ENCODE measurements at places on chromosomes 1 and 21. TPM values are rescaled to one million over a fixed set of nuclear protein-coding genes. Genes with fewer than 3 reads are reported as not detected.

- DNase-seq: peak; percentile 81
Observed at GRCh38 chr1:175129182-175129581, 61.5 kb downstream of the TNN start.

- no peak for DNase-seq
Observed at GRCh38 chr1:114128293-114128692, 25.4 kb downstream of the SYT6 start.

DNA sequence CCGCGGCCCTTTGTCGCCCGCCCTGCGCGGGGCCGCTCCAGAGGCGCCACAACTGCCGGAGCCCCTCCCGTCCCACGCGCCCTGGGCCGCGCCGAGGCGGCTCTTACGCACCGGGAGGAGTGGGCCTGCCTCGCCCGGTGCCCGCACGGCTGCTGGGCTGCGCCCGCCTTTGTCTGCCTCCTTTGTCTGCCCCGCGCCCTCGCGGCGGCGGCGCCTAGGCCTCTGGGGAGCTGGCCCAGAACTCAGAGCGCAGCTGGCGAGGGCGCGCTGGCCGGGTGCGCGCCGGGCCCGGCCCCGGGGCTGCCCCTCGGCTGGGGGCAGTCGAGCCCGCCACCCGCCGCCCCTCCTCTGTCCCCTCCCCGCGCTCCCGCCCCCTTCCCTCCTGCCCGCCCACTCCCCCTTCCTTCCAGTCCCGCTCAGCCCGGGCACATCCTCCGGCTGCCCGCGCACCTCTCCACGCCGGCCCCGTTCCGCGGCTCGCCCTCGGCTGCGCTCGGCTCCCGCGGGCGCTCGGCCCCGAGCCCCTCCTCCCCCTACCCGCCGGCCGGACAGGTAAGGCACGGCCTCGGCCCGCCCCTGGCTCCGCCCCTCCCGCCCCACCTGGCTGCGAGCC lies at the start of gene DRAXIN:
Gene DRAXIN, plus strand, starts transcription at position 409 of the 613 bp plus-strand sequence. CDS start 14,549 bp downstream, outside the sequence.
- peak; percentile 24 for DNase-seq

DNA sequence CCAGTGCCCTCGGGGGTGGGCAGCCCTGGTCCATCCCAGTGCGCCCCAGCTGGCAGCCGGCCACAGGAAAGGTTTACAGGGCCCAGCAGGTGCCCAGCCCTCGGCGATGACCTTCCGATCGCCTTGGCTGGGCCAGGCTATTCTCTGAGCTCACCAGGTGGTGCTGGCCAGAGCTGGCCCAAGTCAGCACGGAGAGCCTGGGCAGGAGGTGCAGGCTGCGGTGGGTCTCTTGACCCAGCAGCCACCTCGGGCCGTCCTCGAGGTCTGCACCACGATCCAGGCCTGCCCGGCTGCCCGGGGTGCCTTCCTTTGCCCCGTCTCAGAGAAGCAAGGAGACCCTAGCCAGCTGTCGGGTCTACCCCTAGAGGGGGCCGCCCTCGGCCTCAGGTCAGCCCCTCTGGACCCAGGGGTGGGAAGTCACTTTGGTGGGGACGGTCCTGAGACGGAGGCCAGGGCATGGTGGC lies 370 bp downstream of the PERM1 start:
- DNase-seq: no peak

DNA sequence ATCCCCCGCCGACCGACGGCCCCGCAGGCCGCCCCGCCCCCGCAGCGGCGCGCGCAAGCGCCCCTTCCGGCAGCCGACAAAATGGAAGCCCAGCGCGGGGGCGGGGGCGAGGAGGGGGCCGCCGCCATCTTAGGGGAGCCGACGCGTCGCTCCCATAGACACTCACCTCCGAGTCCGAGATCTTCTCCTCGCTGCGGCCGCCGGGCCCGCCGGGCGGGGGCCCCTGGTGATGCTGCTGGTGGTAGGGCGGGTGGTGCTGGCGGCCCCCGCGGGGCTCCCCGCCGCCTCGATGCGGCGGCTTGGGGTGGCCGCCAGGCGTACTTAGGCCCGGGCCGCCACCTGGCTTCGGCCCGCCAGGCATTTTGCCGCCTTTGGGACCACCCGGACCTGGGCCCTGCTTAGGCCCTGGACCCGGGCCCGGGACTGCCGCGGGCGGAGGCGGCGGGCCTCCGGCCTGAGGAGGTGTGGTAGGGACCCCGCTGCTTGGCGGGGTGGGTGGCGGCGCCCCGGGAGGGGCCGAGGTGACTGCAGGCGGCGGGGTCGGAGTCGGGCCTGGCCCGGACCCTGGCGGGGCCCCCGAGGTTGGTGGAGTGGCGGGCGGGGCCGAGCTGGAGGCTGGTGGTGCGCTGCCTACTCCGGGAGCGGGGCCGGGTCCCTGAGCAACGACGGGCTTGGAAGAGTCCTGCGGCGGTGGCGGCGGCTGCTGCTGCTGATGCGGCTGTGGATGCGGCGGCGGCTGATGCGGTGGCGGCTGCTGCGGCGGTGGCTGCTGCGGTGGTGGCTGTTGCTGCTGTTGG lies 691 bp downstream of the SFPQ start:
- DNase-seq: peak; percentile 94

GRCh38 chr1:205354259-205355074 lies 2.3 kb downstream of the KLHDC8A start:
- peak; percentile 78 for DNase-seq

- no peak for DNase-seq
Observed at GRCh38 chr1:71083271-71083670, 2.4 kb upstream of the ZRANB2 start.

- DNase-seq: peak; percentile 39
Observed at GRCh38 chr1:116573431-116574095, 2.7 kb upstream of the CD58 start.

- no peak for DNase-seq
Observed at GRCh38 chr1:154406886-154407197, 1.7 kb downstream of the IL6R start.

DNA sequence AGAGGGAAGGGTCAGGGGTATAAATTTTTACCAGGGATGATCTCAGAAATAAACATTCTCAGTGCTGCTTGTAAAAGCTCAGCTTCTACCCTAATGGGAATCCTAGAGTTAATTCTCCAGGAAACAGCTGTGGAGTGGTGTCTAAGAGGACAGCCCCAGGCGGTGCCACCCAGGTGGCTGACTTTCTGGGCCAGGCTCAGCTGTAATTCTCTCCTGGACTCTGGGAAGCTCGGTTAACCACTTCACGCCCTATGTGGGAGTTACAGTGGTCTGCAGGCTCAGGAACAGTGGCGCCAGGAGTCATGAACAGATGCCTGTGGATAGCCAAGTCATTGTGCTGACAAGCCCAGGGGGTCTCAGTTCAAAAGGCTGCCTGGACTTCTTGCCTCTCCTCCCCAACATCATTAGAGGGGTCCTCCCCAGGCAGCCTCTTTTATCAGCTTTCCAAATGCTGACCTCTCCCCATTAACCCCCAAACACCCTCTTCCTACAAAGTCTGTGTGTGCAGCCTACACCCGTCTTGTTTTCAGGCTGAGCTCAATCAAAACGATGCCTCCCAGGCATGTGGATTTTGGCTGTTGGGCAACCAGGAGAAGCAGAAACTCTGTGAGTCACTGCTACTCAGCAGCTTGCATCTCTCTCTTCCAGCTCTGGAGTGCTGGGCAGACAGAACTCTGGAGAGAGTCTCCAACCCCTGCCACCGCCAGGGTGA lies 1.2 kb downstream of the HHIPL2 start:
- DNase-seq: peak; percentile 97

DNA sequence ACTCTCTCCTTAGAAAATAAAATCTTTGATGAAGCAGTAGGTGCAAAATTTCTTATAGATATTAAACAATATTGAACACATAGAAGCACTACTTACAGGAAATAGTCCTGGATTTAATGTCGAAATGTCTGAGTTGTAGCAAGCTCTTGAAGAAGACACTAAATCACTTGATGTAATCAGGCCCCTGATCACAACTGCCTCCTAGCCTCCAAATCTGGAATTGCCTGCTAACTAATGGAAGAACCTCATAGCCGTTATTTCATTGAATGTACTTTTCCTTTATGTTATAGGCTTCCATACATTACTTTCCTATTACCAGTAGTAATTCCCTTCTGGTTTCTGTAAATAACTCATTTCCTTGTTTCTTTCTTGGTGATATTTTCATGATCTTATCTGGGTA lies 675.7 kb upstream of the CHRM3 start:
- DNase-seq: no peak

GRCh38 chr1:223832637-223832943 lies 13.2 kb downstream of the TP53BP2 start:
- DNase-seq: peak; percentile 25

Gene TFAP2E
- not detected for polyA plus RNA-seq

Gene SUSD4
- polyA plus RNA-seq: 1.1 TPM

Gene LPAR3
- not detected for polyA plus RNA-seq

Gene YBX1
- 480 TPM for polyA plus RNA-seq

Gene SAMSN1
- polyA plus RNA-seq: not detected

Gene CHI3L1
- polyA plus RNA-seq: not detected

Measured in GM23248 (cell line).